ENCODE measurements at places on chromosomes 6 and 20.

DNA sequence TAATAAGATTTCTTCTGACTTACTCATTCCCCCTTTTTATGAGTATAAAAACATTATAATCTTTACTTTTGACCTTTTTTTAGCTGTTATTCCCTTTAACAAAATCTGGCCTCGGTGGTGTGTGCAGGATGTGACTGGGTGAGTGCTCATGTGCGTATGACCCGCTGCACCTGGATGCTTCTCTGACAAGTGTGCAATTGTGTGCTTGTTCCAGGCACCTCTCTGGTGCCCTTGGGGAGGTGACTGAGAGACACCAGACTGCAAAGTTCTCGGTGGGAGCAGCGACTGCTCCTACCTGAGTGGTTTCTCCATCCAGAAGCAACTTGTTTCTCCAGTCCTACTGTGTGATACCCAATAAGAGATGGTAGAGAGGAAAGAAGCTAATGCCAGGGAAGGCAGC lies 65.0 kb downstream of the ISM1 start:
- no peak for DNase-seq

- no peak for DNase-seq
Observed at GRCh38 chr6:6614096-6614982, 25.8 kb downstream of the LY86 start.

GRCh38 chr6:21931641-21932335 lies 338.2 kb downstream of the SOX4 start:
- DNase-seq: no peak

DNA sequence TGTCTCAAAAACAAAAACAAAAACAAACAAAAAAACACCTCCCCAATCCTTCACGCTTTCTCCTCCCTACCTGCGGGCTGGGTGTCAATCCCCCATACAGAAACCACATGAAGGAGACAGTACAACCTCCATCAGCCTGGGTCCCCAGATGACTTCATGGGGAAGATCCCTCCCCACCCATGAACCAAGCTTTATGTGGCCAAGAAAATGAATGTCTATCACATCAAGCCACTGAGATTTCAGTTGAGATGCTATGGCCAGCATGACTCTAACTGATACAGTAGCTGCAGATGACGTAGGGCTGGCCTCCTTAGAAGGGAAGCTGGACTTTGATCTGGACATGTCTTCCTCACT lies 21.2 kb upstream of the BNIP5 start:
- no peak for DNase-seq

DNA sequence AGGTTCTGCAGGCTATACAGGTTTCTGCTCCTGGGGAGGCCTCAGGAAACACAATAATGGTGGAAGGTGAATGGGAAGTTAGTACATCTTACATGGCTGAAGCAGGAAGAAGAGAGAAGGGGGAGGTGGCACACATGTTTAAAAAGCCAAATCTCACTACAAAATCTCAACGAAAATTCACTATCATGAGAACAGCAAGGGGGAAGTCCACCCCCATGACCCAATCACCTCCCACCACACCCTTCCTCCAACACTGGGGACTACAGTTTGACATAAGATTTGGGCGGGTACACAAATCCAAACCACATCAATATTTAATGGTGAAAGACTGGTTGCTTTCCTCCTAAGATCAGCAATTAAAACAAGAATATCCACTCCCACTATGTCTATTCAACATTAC lies 13.8 kb upstream of the POLR1H start:
- DNase-seq: no peak

DNA sequence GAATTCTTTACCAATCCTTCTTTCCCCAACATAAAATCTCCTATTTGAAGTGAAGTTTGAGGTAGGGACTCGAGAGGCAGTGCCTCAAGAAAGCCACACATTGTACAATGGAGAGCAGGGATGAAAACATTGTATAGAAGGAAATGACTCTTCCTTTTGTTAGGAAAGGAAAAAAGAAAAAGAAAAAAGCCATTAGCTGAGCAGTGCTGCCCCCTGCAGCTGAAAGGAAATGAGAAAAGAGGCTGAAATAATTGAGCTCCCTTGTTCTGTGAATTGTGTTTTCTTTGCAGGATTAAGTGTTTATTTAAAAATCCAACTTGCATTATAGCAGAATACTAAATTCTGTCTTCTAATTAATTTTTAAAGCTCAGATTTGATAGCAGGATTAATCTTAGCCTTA lies 162.9 kb upstream of the SASH1 start:
- DNase-seq: peak; percentile 8

DNA sequence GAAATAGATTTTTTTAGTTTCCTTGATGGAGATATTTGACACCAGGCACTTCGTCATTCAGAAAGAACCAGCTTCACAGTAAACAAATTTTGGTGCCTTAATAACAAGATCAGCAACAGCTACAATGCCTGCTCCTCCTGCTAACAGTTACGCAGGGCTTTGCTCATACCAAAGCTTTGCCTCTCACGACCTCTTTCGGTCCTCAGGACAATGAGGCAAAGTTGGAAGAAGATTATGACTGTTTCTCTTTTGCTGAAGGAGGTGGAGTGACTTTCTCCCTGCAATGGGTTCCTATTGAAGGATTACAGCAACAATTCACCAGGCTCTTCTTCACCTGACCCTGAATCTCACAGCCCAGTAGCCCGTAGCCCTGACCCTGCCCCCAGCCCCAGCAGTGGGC lies 440.1 kb downstream of the PREX1 start:
- no peak for DNase-seq

DNA sequence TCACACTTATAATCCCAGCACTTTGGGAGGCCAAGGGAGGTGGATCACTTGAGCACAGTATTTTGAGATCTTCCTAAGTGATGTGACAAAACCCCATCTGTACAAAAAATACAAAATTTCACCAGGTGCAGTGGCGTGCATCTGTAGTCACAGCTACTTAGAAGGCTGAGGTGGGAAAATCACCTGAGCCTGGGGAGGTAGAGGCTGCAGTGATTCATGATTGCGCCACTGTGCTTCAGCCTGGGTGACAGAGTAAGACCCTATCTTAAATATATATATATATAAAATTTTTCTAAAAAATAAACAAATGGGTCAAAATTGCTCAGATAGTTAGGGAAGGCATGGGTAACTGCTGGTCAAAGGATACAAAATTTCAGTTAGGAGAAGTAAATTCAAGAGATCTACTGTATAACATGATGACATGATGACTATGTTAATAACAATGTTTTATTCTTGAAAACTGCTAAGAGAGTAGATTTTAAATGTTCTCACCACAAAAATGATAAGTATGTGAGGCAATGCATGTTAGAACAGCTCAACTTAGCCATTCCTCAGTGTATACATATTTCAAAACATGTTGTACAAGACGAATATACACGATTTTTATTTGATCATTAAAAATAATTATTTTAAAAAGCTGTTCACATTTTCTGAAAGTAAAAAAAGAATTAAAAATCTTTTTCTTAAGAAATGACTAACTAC lies 24.4 kb downstream of the TBC1D32 start:
- DNase-seq: no peak
